Activated CD4-positive, alpha-beta memory T cell treated with anti-CD3 and anti-CD28 coated beads, Interleukin-2, amount 10 ng/mL, durations not matched to agents 7 days and 5 days (primary cell): ENCODE measurements at places on chromosomes 2 and 18. TPM values are rescaled to one million over a fixed set of nuclear protein-coding genes. Genes with fewer than 3 reads are reported as not detected.

GRCh38 chr2:112725545-112726457 is 5.0 kb downstream of the NT5DC4 start:
- no peaks in the 10 kb centered on the region for H3K27me3 ChIP-seq
- no peak overlapping the region for H3K4me3 ChIP-seq
- no peak overlapping the region for H3K27ac ChIP-seq
- no peaks in the 10 kb centered on the region for H3K36me3 ChIP-seq
- H3K4me1 ChIP-seq = peaks cover 24% of the 10 kb centered on the region
- no peak for DNase-seq

GRCh38 chr2:210046851-210047500 is 44.5 kb downstream of the RPE start:
- no peaks in the 10 kb centered on the region for H3K27me3 ChIP-seq
- DNase-seq = no peak
- H3K4me3 ChIP-seq = no peak overlapping the region
- no peaks in the 10 kb centered on the region for H3K4me1 ChIP-seq
- peaks cover 9% of the 10 kb centered on the region for H3K36me3 ChIP-seq
- H3K27ac ChIP-seq = no peak overlapping the region

Gene NMUR1
- 3.4 TPM for total RNA-seq

Gene DUSP19
- total RNA-seq = 1.1 TPM

GRCh38 chr18:58453913-58454317 is 175.0 kb downstream of the ALPK2 start:
- no peaks in the 10 kb centered on the region for H3K36me3 ChIP-seq
- H3K4me1 ChIP-seq = no peaks in the 10 kb centered on the region
- H3K27me3 ChIP-seq = peaks cover 3% of the 10 kb centered on the region
- no peak overlapping the region for H3K27ac ChIP-seq
- H3K4me3 ChIP-seq = no peak overlapping the region
- DNase-seq = no peak

DNA sequence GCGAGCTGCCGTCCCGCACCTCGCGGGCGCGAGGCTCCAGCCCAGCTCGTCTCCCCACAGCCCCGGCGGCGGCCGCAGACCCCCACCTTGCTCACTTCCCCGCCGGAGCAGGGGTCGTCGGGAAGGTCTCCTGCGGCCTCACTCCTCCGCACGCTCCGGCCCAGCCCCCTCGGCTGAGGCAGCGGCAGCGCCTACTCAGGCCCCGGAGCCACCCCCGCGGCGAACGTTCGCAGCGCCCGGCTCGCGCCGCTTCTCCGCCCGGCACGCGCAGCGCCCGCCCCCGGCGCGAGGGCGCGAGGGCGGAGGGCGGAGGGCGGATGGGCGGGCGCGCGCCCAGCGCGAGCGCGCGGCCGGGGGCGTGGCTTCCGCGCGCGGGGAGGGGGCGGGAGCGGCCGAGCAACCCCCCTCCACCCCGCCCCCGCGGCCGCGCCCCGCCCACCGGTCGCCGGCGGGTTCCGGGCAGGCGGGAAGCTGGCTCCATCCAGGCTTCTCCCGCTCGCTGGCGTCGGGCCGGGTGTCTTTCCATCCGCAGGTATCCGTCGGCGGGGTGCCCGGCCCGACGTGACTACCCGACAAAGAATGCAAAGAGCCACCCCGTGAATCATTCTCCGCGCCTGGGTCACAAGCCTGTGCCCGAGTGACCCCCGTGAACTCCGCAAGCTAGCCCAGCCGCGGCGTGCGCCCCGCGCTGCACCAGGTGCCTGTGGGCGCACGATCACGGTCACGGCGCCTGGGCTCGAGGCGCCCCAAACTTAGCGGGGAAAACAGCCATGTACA is at the start of gene DTNB:
DTNB (minus strand) TSS at position 278 of the 777 bp plus-strand sequence. CDS start 20,917 bp downstream, outside the sequence.
- peak within 1 kb of the TSS; percentile 82 for H3K4me3 ChIP-seq
- H3K27me3 ChIP-seq = peaks cover 15% of the 10 kb centered on the region
- H3K27ac ChIP-seq = peak within 1 kb of the TSS; percentile 61
- H3K36me3 ChIP-seq = peaks cover 2% of the 10 kb centered on the region
- H3K4me1 ChIP-seq = peaks cover 33% of the 10 kb centered on the region
- peak; percentile 86 for DNase-seq

- no peak overlapping the region for H3K4me3 ChIP-seq
- no peaks in the 10 kb centered on the region for H3K4me1 ChIP-seq
- no peak for DNase-seq
- no peaks in the 10 kb centered on the region for H3K27me3 ChIP-seq
- H3K36me3 ChIP-seq = no peaks in the 10 kb centered on the region
- H3K27ac ChIP-seq = no peak overlapping the region
These were observed 68.5 kb downstream of the SPIRE1 start for GRCh38 chr18:12589448-12589847.

DNA sequence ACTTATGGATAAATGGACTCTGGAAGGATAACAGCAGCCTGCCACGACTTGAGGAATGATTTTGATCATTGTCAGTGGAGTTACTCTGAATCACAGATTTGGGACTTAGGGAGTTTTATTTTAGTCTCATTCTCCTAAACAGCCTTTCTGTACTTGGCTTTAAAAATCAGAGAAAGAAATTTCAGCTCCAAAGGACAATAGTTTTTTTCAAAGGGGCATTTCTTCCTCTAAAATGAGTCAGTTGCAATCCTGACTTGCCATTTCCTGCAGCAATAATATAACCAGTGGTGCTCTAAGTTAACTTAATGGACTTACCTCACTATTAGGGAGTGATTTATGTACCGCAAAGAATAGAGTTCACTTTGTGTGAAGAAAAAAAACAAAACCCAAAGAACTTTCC is 35.1 kb upstream of the MTX2 start:
- no peaks in the 10 kb centered on the region for H3K36me3 ChIP-seq
- peaks cover 20% of the 10 kb centered on the region for H3K27me3 ChIP-seq
- H3K4me1 ChIP-seq = no peaks in the 10 kb centered on the region
- H3K4me3 ChIP-seq = no peak overlapping the region
- no peak for DNase-seq
